Fibroblast of skin of abdomen (primary cell): ENCODE measurements at places on chromosomes 3 and 15.

- DNase-seq: peak; percentile 85
Observed at GRCh38 chr15:25775317-25775912, 87.7 kb downstream of the ATP10A start.

DNA sequence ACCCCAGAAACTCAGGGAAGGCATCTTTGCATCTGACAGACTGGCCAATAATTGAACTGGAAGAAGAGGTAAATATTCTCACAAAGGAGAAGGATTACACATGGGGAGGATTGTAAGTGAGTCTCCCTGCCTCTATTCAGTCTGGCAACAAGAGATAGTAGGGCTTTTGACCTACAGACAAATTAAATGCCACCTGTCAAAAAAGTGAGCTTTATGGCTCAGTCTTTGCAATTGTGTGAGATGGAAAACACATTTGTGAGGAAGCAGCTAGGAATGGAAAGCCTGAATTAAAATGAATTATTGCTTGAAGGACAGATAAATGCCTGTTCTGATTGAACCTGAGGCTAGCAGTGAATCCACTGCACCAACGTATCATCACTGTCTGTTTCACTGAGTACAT, 173.3 kb upstream of the GOLIM4 start:
- no peak for DNase-seq

- no peak for DNase-seq
Observed at GRCh38 chr3:127136706-127137105, 56.2 kb upstream of the PRR23E start.

DNA sequence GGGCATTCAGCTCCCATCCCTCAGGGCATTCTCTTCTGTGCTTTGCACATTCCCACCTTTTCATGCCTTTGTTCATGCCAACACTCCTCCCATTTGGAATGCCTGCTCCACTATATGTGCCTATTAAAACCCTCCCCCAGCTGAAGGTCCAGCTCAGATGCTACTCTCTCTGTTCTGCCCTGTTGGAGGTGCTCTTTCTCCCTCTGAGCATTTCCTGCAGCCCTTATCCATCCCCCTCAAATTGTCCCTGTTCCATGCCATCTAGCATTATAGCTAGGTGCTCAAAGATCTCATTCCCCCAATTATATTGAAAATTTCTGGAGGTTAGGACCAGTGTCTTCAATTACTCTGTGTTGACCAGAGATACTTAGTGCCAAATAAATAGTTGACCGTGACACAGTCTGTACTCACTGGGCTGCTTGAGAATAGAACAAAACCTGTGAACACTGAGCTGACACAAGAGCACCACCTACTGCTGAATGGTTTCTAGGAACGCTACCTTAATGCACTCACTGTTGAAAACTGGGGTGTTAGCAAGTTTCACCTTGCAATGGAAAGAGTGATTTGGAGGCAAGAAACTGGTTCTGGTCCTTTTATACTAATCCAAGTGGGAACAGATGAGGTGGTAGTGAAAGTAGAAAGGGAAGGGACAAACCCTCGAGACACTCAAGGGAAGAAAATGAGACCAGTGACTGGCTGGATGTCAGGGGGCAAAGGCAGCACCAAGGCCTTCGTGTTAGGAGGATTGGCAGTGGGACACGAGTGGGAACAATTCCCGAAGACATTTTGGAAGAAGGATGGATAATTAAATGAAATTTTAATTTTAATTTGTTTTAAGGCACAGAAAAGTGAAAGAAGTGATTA, 289.8 kb upstream of the ROPN1 start:
- DNase-seq: peak; percentile 45

GRCh38 chr3:191360620-191361019, 30.3 kb upstream of the UTS2B start:
- no peak for DNase-seq

- DNase-seq: no peak
Observed at GRCh38 chr15:63454503-63455211, 49.7 kb upstream of the USP3 start.

DNA sequence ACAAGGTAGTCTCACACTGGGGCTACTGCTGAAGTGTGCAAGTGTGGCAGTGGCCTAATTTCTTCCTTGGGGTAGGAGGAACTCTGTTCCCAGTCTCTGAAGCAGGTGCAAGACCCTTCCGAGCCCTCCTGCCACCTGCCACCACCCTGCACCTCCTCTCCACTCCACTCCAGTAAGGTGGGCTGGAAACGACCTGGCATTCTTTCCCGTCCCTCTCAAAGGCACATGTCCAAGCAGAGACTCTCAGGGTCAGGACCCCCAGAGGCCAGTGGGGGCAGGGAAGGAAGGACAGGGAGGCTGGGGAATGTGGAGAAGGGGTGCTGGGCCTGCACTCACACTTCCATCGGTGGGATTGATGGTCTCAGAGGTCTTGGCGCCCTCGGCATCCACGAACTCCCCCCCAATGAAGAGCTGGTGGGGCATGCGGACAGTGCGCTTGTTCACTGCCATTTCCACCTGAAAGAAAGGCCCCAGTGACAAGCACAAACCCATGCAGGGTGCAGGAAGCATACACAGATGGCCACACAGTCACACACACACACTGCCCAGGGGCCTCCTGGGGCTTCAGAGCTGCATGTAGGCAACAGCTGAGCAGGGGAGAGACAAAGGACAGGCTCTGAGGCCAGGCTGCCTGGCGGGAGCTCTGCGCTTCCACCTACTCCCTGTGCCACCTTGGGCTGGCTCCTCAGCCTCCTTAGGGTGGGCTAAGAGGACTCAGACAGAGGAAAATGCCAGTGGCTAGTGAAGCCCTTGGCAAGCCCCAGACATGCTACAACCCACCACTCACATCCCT, 43.8 kb downstream of the ALDH1L1 start:
- no peak for DNase-seq

GRCh38 chr3:129837065-129837642, 56.4 kb downstream of the TMCC1 start:
- DNase-seq: no peak

DNA sequence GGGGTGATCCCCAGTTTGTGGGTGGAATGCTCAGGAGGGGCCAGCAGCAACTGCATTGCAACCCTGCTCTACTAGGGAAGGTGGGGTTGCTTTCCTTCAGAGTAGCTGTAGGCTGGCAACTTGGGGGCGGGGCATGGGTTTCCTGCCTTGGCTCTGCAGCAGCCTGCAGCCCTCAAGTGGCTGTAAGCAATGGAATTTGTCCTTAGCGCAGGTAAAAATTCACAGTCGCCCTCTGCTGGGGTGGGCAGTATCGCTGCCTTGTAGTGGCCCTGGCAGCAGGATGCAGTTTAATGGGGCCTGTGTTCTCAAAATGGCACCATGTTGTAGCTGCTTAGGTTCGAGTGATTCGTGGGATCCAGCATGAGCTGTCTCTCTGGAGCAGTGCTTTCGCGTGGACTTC, 29.8 kb downstream of the STT3B start:
- no peak for DNase-seq

- DNase-seq: peak; percentile 65
Observed at GRCh38 chr3:30319713-30320112, 286.7 kb upstream of the TGFBR2 start.

DNA sequence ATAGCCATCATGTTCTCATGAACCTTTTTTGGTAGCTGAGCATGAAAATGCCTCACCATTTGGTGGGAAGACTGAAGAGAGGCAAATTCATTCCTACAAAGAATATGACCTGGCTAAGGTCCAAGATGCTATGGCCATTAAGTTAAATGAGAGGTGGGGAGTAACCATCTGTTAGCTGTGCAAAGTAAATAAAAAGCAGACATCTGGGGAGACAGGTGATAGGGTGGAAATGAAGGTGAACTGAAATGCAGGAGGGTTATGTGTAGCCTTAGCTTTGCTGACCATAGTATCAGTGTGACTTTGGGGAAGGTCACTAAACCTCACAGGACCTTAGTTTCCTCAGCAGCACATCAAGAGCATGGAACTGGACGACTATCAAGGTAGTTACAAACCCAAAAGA, 111.0 kb upstream of the STRIT1 start:
- DNase-seq: no peak

DNA sequence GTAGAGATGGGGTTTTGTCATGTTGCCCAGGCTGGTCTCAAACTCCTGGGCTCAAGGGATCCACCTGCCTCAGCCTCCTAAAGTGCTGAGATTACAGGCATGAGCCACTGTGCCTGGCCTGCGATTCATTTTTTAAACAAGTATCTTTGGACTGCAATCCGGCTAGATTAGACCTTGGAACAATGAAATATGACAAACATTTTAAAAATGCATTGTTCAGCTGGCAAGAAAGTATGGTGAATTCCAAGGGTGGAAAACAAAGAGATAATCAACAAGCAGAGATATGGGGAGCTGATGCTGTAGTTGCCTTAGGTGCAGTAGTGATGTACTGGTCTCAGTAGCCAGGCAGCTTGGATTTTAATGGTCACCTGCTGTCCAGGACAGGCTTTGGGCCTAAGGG, 95.8 kb upstream of the GOLGA8J start:
- DNase-seq: no peak

DNA sequence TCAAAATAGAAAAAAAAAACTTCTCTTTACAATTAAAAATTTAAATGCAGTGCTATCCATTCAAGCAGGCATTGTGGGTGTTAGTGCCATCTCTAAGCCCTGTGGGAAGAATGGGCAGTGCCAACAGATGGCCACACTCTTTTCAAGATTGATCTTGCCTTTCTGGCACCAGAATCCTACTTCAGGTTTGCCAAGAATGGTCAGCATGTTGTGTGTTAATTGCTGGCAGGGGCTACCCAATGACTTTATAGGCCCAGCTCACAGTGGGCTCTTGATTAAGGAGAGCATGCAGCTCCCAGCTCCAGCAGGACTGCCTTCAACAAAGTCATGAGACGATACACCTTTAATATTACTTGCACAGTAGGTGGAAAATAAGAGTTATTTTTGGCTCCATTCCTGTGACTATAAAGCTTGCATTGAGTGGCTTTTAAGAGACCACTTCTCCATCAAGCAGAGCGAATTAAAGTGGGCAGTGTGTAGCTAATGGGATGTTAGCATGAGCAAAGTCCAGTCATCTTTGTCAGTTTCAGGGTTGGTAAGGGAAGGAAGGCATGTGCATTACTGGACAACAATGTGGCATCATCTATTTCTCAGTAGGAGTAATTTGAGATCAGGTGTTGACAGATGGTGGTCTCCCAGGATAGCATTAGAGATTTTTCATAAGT, 476.8 kb downstream of the C3orf38 start:
- no peak for DNase-seq

DNA sequence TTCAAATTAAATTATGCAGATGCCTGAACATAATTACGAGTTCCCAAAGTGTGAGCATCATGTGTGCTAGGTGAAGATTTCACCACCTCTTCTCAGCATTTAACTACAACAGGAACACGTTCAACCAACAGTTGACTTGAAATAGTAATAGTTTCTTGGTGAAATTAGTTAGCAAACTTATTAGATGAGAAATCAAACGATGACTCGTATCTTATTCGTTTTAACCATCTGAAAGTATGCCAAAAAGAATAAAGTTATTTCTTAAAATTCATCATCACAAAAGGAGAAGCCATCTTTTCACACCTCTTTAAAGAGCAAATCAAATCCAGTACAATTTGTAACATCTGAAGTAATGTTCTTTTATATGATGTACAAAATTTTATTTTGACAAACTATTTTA, 2.3 kb downstream of the BNC1 start:
- DNase-seq: no peak

DNA sequence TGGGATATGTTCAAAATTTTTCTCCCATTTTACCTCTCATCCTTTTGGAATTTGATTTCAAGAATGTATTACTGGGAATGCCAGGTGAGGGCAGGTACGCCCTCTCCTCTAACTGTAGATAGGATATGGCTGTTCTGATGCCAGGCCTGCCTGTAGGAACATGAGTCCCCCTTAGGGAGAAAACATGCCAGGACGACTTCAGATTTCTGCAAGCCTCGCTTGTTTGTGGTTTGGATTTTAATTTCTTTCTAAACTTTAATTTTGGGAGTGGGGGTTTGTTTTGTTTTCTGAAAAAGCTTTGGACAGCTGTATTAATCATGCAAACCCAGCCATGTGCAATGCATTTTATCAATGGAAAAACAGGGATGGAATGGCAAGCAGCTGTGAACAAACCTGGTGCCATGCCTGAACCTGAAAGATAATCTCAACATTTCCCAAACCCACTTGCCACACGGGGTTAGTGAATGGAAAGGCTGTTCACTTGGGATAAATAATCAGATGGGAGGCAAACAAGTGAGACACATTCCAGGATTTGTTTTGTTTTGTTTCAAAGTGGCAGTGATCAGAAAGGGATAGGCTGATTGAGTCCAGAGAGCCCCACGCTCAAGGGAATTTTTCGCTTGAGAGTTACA, 207.6 kb downstream of the GAP43 start:
- no peak for DNase-seq

- DNase-seq: no peak
Observed at GRCh38 chr3:55523471-55523870, 36.4 kb upstream of the WNT5A start.

GRCh38 chr3:64357481-64357880, 132.2 kb upstream of the PRICKLE2 start:
- no peak for DNase-seq

- DNase-seq: no peak
Observed at GRCh38 chr15:59439576-59439975, 1.6 kb downstream of the FAM81A start.

GRCh38 chr3:120424506-120424905, 26.3 kb downstream of the FSTL1 start:
- DNase-seq: no peak

GRCh38 chr3:12501360-12502020, 17.2 kb downstream of the TSEN2 start:
- DNase-seq: peak; percentile 31

DNA sequence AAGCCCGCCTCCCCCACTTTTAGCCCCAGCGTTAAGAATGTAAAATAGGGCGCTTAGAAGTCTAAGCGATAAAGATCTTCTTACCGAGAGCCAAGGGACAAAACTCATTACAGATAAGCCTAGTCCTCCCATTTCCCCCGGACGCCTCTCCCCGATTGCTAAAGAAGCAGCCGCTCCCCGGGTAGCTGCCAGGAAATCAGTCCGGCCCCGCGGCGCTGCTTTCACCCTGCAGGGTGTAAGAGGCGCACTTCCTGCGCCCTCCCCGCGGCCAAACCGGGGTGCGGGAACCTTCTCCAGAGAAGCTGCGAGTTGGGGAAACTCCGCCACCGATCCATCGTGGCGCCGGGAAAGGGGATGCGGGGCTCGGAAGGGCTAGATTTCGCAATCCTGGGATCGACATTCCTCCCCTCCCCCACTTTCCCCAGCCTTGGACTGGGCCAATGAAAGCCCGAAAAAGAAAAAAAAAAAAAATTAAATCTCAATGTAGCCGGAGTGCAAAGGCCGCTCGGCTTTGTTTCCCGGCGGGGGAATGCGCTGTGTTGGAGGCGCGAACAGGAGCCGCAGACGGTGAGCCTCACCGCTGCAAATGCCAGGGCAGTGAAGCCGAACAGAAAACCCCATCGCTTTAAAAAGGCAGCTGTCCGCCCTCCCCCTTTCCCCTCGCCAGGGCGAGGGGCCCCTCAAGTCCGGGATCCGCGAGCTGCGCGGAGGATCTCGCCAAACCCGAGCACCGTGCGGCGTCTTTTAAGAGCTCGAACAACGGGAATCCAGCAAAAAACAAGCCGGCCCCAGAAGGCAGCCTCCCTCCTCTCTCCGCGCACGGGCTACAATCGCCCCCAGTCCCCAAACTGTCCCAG, 626 bp upstream of the PTPRG start:
- peak; percentile 84 for DNase-seq

GRCh38 chr3:24229468-24230221, 265.0 kb downstream of the THRB start:
- DNase-seq: no peak

GRCh38 chr15:35764661-35765519, 218.9 kb upstream of the DPH6 start:
- no peak for DNase-seq
